ENCODE measurements at places on chromosomes 16 and 17.

DNA sequence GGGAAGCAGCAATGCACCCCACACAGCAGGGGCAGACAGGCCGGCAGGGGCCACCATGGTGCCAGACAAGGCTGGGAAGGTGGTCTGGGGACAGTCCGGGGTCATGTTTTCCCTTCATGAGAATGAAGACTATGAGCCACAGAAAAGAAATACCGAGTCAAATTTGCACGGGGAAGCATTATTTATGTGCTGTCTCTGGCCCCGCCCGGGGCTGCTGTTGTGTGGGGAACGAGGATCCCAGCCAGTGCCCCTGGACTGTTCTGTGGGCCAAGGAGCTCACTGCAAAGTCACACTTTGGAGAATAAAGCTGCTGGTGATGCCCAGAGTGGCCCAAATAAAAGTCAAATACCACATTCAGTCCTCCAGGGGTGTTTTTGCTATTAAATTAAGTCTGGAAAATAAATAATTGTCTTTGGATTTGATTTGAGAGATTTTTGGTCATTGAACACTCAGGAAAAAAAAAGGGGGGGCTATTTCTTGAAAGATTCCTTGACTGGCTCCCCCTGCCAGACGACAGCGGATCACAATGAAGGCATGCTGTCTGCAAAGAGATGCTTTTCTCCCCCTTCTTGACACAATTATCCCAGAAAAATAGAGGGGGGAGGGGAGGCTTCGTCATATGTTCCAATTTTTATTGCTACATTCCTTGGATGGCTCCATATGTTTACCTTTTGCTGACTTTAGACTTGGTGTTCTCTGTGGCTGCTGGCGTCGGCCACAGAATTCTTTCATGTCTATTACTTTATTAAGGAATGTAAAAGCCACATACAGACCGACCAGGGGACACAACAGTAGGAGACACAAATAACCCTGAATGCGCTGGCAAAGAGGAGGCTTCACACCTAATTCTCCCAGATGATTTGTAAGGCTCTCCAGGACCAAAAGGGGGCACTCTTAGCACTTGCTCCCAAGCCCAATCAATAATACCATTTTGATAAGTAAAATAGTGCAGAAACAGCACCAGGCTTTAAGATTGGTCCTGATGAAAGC lies 27.1 kb upstream of the ANKFN1 start:
- DNase-seq, result no peak

DNA sequence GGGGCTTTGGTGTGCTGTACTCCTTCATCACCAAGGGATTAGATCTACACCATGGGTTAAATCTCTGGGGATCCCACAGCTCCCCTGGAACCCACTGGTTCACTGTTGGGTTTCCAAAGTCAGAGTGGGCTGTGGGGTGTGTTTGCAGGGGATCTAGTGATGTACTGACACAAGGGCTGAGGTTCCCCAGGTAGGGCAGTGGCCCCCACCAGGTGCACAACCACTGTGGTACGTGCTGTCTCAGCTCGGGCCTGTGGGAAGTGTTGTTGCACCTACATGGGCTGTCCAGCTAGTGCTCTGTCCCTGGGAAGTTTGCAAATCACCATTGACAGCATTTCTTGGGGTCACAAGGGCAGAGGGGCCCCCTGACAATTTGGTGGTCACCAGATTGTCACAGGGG lies 134.4 kb upstream of the CDH8 start:
- DNase-seq, result no peak

DNA sequence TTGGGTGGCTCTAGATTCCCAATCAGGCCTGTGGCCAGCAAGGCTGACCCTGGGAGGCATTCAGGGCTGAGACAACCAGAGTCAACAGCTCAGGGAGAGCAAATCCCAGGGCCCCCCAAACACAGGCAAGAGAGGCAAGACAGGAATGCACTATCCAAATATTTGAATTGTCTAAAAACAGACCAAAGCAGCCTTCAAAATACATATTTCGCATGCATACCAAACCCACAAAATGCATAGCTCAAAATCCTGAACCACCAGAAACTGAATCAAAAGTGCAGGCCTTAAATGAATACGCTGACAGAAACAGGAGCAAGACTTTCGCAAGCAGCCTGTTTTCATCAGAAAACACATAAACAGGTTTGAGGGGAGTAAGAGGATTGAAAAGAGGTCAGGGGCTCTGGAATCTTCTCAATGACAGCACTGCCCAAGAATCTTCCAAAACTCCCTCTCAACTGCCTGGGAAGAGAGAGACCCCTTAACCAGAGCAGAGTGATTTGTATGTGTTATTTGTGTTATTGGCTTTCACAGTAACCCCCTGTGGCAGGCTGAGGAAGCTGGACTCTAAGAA lies 213.6 kb upstream of the CDH5 start:
- no peak for DNase-seq

DNA sequence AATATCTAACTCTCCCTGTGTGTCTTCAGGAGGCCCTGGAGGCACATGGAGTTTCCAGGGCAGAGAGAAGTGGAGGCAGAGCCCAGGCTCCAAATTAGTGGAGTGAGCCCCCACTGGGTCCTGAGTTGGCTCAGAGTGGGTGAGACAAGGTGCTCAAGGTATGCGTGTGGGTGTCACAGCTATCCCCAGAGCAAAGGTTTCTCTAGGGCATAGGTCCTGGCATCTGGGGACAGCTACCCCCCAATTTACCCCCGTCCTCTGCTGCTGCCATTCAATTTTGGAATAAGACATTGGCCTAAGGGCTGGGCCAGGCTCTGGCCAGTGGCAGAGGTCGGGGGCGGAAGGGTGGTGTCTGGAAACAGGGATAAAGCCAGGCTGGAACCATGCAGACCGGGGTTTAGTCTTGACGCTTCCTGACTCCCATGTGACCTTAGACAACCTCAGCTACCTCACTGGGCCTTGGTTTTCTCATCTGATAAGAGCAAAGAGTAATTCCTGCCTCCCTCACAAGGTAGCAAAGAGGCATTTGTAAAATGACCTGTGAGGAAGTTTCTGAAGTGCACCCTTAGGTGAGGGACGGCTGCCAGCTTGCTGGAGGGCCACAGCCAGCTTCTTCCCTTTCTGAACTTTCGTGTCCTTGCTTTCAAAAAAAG lies 78.2 kb upstream of the TMEM97 start:
- no peak for DNase-seq

GRCh38 chr17:10757647-10758046 lies 27.8 kb upstream of the TMEM220 start:
- DNase-seq, result no peak

GRCh38 chr16:17354141-17354601 lies 116.6 kb downstream of the XYLT1 start:
- no peak for DNase-seq

- DNase-seq, result no peak
These were observed 38.3 kb upstream of the HAPSTR1 start for GRCh38 chr16:9053006-9053601.

Measured in activated CD4-positive, CD25-positive, alpha-beta regulatory T cell treated with anti-CD3 and anti-CD28 coated beads, Interleukin-2, amount 50 U/mL, for 72 hours (primary cell).